Right forelimb (tissue), 1 donor: ENCODE measurements at places on chromosomes 5 and 9.

- DNase-seq, result no peak
Measured at GRCh38 chr5:172973931-172974330, 9.6 kb upstream of the ATP6V0E1 start.

GRCh38 chr5:148952097-148952867 is 110.6 kb downstream of the SH3TC2 start:
- DNase-seq, result no peak

DNA sequence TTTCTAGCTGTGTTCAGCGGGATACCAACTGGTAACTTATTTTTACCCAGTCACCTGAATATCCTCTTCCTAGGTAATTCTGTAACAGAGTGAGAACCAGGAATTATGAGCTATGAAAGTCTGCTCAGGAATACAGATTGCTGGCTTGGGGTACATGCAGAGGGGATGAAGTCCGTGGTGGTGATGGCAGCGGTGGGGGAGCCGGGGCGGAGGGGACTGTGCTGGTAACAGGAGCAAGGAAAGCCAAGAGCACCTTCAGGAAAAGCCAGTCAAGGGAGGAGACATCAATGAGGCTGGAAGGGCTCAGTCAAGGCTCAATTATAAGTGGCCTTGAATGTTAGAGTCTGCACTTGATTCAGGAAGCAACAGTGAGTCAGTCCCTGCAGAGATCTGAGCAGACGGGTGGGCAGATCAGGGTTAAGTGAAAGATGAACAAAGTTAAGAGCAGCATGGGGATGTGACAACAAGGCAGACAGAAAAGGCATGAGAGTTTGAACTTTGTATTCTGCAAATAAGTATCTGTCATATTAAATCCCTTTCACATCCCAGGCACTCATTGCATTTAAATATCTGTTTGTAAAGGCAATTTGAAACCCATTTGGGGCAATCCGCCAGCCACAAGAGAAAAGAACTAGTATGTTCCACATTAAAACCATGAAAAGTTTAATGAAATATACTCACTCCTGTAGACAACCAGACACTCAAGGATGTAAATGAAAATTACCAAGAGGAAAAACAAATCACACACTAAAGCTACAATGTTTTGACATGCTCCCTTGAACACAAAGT is 101.2 kb downstream of the TTC39B start:
- DNase-seq, result no peak

DNA sequence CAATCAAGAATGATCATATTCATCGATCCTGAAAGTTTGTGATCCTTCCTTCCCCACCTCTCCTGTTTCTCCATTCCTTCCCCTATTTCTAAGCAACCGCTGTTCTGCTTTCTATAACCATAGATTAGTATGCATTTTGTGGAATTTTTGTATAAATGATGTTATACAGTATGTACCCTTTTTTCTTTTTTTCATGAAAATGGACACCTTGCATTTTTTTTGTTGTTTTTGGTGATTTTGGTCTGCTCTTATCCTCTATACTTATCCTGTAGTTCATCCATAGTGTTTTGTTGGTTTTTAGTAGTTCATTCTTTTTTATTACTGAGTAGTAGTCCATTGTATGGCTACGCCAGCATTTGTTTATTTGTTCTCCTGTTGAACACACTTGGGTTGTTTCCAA is 46.1 kb downstream of the SCGB3A1 start:
- no peak for DNase-seq

GRCh38 chr9:106758911-106759310 is 104.1 kb upstream of the ZNF462 start:
- DNase-seq, result no peak
